ENCODE measurements at places on chromosomes 7 and 10. TPM values are rescaled to one million over a fixed set of nuclear protein-coding genes. Genes with fewer than 3 reads are reported as not detected.

OR9A2 gene
- polyA plus RNA-seq: not detected

ZNF277 gene
- 20.9 TPM for polyA plus RNA-seq

PAX2 gene
- not detected for polyA plus RNA-seq

DGKB gene
- not detected for polyA plus RNA-seq

NXPH1 gene
- not detected for polyA plus RNA-seq

All from naive B cell (primary cell).